Activated CD4-positive, alpha-beta T cell treated with anti-CD3 and anti-CD28 coated beads, Interleukin-2, amount 50 U/mL, for 1 hour (primary cell): ENCODE measurements at places on chromosomes 2 and 18.

- no peak for DNase-seq
Measured at GRCh38 chr2:188089901-188090300, 201.8 kb upstream of the GULP1 start.

DNA sequence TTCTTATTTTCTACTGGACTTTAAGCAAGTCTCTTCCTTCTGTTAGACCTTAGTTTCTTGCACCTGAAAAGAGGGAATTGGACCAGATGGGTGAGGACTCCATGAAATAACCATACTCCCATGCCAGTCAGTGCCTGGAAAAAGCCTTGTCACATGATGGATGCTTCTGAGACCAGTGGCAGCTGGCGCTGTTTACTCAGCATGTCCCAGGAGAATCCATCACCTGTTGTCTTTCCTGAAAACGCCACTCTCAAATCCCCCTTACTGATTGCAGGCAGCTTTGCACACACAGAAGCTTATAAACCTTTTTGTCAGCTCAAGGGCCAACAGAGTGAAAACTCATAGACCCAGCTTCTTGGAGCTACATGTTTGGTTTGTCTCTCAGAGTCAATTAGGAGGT is 117.6 kb downstream of the POLE4 start:
- DNase-seq, result no peak

- DNase-seq, result no peak
Measured at GRCh38 chr18:58990720-58991119, 126.0 kb downstream of the ZNF532 start.

DNA sequence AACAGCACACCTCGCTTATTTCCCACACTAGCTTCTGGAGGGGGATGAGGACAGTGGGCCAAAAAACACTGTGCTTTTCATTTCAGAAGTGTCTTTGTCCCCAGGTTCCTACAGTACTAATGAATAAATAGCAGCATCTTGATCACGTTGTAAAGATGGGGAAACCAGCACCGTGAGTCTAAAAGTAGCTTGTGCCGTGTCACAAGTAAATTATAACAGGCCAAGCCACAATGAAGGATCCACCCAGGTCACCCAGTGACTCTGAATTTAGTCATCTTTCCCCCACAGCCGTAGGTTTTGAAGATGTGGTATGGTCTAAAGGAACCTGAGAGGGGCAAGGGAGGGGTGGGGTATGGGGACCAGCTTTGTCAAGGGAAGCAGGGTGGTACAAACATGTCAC is 8.8 kb downstream of the FZD7 start:
- no peak for DNase-seq

- peak; percentile 51 for DNase-seq
Measured at GRCh38 chr2:73290049-73290839, 3.1 kb downstream of the EGR4 start.

- DNase-seq, result no peak
Measured at GRCh38 chr2:141582213-141582612, 548.6 kb downstream of the LRP1B start.

DNA sequence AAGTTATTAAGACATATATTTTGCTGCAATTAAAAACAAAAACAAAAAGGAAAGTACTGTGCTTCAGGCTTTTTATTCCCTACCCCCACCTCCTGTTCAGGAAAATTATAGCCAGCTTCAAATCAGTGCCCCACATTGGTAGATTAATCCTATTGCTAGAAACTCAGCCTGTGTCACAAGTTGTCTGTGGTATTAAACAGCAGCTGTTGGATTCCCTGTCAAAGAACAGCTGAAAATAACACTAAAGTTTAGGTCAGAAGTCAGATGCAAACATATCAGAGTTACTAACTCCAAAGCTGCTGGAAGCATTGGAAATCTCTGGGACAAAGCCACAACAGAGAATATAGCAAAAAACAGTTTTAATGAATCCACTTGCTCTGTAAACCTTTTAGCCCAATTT is 818 bp upstream of the CCDC141 start:
- DNase-seq, result no peak

DNA sequence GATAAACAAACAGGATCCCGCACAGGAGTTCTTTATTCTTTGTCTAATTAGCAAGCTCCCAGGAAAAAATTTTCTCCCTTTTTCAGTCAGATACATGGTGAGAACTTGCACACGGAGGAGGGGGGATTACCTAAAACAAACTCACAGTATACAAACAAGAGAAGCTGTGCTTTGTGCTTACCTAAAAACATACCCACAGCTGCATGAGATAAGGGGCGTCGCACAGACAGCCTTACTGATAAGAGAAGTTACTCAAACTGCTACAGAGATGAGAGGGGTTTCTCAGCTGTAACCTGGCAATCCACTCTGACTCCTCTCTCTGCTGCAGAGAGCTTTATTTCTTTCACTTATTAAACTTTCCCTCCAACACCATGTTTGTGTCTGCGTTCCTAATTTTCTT is 32.9 kb upstream of the ST3GAL5 start:
- DNase-seq, result no peak

- DNase-seq, result no peak
Measured at GRCh38 chr2:60433018-60433596, 120.3 kb downstream of the BCL11A start.

DNA sequence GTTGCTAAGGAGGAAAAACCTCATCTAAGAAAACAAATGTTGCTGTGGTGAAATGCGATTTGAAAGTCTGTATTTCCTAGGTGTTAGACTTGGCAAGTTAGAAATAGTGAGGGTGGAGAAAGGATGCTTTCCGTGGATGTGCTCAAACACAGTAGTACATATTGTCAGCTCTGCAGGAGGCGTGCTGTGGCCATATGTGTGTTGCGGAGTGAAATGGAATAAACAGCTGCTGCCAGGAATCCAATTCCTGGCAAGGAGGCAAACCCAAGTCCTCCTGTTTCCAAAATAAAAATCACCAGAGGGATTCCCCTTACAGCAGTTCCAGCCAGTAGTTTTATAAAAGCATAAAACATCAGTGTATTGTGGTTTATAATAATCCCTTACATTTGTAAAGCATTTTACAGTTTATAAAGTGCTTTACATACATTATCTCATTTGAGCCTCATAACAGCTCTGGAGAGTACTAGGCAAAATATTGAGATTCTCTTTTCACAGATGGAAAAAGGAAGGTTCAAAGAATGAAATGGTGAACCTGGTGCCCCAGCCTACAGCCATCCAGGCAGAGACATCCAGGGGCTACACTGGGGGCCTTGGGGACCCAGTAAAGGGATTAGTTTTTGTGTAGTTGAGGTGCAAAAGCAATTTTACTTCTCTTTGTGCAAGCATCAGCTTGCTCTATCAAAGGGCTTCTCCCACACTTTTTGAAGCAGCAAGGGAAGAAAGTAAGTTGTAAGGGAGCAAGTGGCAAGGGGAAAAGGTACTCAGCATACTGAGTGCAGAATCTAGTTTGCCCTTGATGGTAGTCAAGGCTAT is 206.0 kb downstream of the AGPS start:
- no peak for DNase-seq

- no peak for DNase-seq
Measured at GRCh38 chr2:224545884-224546644, 39.1 kb downstream of the CUL3 start.
